ENCODE measurements at places on chromosomes 2 and 18. TPM values are rescaled to one million over a fixed set of nuclear protein-coding genes. Genes with fewer than 3 reads are reported as not detected.

Gene SKOR2
- not detected for total RNA-seq

Gene INHBB
- total RNA-seq, result not detected

Gene SNRNP27
- 57.9 TPM for total RNA-seq

Gene D2HGDH
- 42.6 TPM for total RNA-seq

Gene VSNL1
- not detected for total RNA-seq

Gene LYG2
- total RNA-seq, result not detected

Gene EML6
- total RNA-seq, result 1.7 TPM

Gene CNGA3
- total RNA-seq, result not detected

Gene COL4A4
- total RNA-seq, result not detected

DNA sequence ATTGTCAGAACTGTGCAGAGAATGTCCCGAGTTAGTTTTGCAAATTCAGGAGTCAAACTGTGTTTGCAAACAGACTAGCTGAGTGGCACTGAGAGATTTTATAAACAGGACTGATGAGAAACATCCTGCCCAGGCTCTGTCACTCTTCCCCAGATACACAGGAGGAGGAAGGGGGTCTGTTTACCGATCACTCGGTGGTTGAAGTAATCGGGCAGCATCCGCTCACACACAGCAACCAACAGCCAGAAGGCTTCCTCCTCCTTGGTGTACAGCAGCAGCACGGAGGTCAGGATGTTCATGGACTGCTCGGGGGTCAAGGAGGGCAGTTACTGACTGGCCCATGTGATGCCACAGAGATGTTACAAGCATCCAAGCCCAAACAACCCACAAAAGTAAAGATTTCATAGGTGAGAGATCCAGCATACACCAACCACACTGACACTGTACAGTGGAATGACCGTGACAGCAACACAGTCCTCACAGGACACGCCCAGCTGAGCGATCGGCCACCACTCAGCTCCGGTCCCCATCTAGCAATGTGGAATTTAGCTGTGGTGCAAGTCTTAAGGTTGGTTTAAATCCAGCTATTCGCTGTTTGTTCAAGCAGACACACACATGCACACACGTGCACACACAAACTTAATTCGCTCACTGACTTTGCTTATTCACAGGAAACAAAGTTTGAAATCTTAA lies 30.1 kb downstream of the RPL31 start:
- no peak for DNase-seq

- no peak for DNase-seq
These were observed 433.1 kb downstream of the NCKAP5 start for GRCh38 chr2:133135035-133135654.

DNA sequence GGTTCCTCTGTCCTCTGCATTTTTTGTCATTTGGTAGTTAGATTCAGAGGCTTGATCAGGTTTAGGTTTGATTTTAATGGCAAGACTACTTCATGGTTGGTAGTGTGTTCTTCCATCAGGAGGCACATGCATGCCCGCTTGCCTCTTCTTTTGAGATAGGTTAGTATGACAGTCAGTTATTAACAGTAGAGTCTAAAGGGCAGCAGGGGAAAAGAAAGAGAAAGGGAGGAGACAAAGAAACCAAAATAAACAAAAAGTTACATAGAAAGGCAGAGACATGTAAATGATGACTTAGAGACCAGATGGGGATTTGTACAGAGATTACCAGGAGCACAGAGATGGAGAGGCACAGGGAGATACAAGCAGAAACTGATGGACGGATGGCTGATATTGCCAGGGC lies 10.2 kb upstream of the RMP24 start:
- no peak for DNase-seq

DNA sequence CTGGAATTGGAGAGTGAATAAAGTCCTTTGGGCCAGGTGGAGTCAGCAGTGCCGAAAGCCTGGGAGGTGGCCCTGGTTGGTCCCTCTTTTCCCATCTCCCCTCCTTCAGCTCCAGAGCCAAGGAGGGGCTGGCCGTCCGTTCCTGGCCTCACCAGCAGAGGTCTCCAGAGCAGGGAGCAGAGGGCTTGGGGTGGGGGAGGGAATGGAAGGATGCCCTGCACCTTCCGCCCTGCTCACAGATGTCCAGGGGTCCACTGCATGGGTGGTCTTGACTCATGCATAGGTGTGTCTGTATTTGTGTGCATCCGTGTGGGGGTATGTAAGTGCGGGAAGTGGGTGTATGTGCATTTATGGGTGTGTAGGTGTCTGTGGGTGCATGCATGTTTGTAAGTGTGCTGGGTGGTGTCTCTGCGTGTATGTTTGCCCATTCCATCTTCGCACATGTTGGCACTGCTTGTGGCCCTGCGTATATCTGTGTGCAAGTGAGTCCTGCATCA lies 201.8 kb downstream of the ZFP36L2 start:
- peak; percentile 68 for DNase-seq

DNA sequence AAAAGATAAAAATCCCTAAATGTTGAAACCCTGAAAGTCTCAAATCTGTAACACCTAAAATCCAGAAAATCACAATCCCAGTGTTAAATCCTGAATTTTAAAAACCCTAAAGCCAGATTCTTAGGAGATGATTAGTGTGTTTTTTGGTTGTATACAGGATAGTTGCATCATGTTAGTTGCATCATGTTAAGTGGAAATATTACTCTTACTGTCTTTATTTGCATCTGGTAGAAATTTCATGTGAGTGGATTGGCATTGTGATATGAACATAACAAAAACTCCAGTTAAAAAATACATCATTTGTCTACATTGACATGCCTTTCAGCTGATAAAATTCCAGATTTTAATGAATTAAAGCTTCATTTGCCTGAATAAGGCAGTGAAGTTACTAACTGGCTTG lies 683.1 kb upstream of the ACVR2A start:
- no peak for DNase-seq

DNA sequence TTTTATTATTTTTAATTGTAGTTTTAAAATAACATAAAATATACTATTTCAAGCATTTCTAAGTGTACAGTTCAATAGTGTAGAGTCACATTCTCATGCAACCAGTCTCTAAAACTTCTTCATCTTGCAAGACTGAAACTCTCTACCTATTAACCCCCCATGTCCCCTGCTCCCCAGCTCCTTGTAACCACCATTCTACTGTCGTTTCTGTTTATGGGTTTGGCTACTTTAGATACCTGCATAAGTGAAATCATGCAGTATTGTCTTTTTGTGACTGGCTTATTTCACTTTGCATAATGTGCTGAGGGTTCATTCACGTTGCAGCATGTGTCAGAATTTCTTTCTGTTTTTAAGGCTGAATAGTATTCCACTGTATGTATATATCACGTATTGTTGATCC lies 139.4 kb downstream of the SMAD7 start:
- DNase-seq, result no peak

DNA sequence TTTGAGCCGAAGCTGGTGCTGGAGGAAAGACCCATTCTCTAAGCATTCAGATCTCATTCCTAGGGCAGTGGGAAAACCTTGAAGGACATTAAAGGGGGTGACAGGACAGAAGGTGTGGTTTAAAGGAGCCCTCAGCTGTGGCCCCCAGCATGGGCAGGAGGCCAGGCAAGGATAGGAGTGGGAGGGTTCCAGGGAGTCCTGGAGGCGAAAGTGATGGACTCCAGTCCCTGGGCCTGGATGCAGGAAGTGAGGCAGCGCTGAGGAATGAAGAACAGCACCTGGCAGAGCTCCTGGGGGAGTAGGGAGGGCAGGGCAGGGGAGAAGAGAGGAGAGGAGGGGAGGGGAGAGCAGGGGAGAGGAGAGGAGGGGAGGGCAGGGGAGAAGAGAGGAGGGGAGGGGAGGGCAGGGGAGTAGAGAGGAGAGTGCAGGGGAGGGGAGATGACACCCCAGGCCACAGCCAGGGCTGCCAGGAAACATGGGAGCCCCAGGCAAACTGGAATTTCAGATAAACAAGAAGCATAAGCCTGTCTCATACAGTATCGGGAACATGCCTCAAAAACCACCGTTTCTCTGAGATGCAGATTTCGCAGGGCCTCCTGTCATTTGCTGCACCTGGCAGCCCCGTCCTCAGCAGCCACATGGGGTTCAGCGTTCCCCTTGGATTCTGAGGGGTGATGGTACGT lies 5.7 kb downstream of the RAMP1 start:
- no peak for DNase-seq

DNA sequence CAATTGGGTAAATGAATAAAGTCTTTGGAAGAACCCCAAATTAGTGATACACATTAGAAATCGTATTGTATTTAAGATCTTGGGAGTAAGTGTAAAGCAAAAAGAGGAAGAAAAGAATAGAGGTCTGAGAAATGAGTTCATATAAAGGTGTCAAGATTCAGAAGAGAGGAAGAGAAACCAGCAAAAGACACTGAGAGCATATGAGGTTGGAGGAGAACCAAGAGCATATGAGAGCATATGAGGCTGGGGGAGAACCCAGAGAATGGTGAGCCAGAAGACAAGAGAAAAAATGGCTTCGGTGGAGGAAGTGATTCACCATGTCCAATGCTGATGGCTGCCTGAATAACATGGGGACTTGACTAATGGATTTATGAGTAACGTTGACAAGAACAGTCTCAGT lies 620.1 kb upstream of the GCFC2 start:
- DNase-seq, result no peak

- DNase-seq, result no peak
These were observed 10.6 kb downstream of the FARP2 start for GRCh38 chr2:241366678-241367077.

DNA sequence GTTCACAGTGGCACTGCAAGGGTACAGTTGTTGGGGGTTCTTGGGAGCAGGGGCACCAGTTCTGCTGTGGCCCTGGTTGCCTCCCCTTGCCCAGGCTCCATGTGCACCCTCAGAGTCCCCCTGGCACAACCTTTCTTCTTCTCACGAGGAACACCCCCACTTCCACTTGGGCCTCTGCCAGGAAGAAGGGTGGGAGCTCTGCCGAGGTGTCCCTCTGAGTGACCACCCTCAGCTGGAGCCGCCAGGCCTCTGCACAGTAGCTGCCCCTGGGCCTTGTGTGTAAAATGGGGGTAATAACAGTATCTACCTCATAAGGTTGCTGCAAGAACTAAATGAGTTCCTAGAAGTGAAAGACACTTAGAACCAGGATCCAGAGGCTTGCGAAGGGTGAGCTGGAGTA lies 8.4 kb downstream of the TPRKB start:
- DNase-seq, result no peak

GRCh38 chr2:69715964-69716363 lies 26.0 kb upstream of the ANXA4 start:
- DNase-seq, result no peak

DNA sequence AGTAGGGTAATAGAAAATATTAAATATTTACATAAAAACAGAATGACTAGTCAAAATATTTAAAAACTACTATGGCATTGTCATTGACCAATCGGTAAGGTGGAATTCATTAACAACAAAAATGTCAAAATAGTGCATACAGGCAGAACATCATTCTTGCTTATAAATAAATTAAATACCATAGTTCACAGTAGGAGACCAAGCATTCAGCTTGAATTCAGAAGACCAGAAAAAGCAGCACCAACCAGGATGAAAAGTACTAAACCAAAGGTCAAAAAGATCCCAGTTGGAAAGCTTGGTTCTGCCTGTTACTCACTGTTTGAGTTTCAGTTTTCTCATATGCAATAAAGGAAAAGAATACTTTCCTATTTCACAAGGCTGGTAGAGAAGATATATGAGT lies 244.3 kb downstream of the OSR1 start:
- no peak for DNase-seq

- no peak for DNase-seq
These were observed 58.8 kb upstream of the SIX2 start for GRCh38 chr2:45067859-45068570.

DNA sequence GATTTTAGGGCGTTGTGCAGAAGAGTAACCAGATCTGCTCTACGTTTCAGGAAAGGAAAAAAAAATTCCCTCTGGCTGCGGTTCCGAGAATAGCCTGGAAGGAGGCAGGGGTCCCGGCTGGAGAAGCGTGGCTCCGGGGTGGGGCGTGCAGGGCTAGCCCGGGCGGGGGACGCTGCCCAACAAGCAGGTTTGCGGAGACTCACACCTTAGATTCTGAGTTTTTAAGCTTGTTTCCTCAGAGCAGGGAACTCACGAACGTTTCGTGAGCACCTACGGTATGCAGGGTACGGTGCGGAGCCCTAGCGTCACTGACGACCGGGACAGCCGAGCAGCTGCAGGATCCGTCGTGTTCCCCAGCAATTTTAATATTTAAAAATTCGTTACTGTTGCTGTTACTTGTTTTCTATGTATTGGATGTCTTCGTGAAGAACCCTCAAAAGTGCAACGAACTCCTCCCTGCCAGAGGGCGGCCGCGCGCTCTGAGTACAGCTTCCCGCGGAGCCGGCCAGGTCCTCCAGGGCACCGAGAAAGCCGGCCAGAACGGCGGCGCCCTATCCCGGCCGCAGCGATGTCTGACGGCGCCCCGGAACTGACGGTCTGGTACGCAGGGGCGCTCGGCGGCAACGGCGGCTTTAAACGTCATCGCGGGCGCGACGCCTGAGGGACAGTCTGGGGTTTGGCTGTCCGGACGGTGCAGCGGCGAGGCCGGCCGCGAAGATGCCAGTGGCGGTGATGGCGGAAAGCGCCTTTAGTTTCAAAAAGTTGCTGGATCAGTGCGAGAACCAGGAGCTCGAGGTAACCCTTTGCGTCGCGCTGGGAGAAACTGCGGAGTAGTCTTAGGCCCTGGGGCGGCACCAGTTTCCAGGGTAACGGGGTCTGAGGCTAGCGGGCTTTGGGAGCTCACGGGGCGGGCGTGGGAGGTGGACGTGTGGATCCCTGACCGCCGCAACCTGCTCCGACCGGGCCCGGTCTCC lies at the start of gene COPS8:
Gene COPS8 (plus strand): TSS at position 642 of the 974 bp plus-strand sequence. CDS start 76 bp downstream, at position 718.
- DNase-seq, result peak; percentile 94

DNA sequence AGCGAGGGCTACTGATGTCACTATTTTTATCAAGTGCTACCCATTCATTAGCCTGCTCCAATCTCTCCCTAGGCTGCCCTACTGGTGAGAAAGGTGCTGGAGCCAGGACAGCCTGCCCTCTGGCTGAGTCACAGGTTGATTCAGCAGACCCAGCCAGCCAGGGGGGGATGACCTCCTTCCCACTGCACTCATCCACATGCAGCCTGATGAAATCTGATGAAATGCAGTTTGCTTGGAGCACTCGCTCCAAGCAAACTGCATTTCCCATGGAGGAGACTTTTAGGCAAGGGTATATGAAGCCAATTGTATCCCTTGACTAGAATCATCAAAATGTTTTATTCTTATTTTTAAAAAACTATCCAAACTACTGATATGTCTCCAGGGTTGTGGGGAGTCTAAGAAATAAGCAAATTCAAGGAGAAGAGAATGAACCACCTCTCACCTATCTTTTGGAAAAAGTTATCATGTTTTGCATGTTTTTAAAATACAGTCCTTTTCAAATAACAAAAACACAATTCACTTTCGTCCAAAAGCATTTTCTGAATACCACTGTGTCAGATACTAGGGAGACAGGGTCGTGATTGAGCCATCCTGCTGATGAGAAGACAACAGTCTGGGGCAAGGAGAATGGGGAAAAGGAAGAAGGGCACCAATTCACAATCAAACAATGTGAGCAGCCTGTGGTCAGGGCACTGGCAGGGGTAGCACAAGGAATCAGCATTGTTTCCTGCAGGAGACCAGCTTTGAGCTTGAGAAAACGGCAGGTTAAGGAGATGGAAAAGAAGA lies 128.3 kb downstream of the AFF3 start:
- DNase-seq, result no peak

- DNase-seq, result no peak
These were observed 38.1 kb upstream of the STAT1 start for GRCh38 chr2:191051825-191052778.
